ENCODE measurements at places on chromosomes 7 and 10.

DNA sequence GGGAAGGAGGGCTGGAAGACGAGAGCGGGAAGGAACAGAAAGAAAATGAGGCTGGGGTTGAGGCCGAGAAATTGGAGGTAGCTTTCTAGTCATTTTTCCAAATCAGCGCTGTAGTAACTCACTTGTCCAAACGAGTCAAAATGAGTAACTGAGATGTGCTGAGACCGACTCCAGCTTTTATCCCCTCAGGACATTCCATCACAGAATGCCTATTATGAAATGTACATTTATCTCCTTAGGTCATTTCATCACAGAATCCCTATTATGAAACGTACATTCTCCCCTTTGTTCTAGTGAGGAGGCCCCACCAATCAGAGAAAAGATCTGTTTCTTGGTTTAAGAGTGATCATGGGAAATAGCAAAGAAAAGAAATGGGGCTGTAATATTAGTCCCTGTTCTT is 55.7 kb upstream of the AMPH start:
- DNase-seq, result no peak

DNA sequence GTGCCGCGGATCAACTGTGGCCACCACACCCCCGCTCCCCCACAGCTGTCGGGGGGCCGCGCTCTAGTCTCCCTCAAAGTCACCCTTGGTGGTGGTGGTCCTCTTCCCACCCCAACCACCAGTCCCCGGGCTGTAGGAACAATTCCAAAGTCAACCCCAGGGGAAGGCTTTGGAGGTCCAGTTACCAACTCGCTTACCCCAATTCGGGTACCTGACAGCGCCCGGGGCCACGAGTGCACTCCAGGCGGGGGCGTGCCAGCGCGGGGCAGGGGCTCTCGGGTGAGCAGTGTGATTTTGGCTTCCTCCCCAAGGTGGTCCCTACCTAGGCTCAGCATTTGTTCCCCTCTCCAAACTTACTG is 584 bp upstream of the ZMIZ1 start:
- no peak for DNase-seq

- DNase-seq, result no peak
Observed at GRCh38 chr10:124534826-124535601, 73.4 kb downstream of the LHPP start.

GRCh38 chr10:87578842-87579401 is 74.2 kb downstream of the MINPP1 start:
- DNase-seq, result no peak

- DNase-seq, result no peak
Observed at GRCh38 chr7:148662646-148663045, 36.1 kb upstream of the CUL1 start.

DNA sequence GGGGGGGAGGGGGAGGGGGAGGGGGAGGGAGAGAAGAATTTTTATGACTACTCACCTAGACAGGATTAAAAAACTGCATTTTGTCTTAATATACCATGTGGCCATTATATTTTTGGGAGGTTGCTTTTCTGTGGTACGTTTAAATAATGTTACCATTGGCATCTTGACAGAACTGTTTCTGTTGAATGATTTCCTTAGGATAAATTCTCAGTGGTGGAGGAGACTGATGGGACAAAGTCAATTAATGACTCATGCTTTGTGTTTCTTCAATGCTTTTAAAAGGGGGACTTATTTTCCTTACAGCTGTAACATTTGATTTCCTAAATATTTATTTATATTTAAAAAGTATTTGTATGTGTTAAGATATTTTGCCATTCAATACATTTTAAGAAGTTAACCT is 13.7 kb downstream of the AGR2 start:
- no peak for DNase-seq

- DNase-seq, result no peak
Observed at GRCh38 chr7:47901542-47901941, 46.7 kb downstream of the PKD1L1 start.

GRCh38 chr10:12984165-12984747 is 17.3 kb downstream of the CCDC3 start:
- no peak for DNase-seq

- no peak for DNase-seq
Observed at GRCh38 chr10:100807241-100807951, 62.0 kb downstream of the PAX2 start.

GRCh38 chr10:129509155-129509554 is 42.1 kb downstream of the MGMT start:
- no peak for DNase-seq

GRCh38 chr10:19745672-19746071 is 70.6 kb upstream of the PLXDC2 start:
- no peak for DNase-seq

DNA sequence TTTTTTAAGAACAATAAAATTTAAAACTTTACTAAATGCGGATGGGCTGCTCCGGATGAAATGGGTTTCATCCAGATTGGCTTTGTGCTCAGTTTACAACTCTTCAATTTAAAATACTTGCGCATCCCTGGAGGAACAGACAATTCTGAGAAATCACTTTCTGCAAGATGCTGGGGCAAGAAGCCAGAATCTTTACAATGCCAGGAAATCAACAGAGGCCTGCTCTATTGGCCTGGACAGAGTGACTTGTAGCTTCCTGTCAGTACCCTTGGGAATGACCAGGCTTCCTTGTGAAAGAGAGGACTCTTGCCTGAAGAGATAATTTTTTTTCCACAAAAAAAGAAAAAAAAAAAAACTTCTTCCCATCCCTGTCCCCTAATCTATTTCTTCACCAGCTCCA is 3.9 kb upstream of the FAM13C start:
- DNase-seq, result no peak

- no peak for DNase-seq
Observed at GRCh38 chr7:140196361-140197217, 19.8 kb upstream of the KDM7A start.

GRCh38 chr10:55495555-55495954 is 694.5 kb upstream of the PCDH15 start:
- no peak for DNase-seq

DNA sequence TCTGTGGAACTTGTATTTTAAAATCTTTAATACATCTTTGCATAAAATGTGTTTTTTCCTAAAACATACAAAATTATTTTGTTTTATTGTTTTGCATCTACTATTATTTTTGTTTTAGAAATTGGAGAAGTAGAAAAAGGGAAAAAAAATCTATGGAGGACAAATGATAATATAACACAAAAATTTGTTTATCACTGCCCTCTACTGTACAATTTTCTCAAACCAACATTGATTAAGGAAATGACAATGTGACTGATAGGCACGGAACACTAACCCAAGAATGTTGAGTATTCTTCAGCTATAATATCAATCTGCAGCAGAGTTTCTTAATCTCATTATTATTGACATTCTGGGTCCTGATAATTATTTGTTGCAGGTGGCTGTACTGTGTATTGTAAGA is 9.5 kb upstream of the ING3 start:
- DNase-seq, result no peak

GRCh38 chr7:90181485-90181884 is 27.2 kb downstream of the STEAP1 start:
- DNase-seq, result no peak

- no peak for DNase-seq
Observed at GRCh38 chr10:94199565-94199964, 163.2 kb downstream of the NOC3L start.

DNA sequence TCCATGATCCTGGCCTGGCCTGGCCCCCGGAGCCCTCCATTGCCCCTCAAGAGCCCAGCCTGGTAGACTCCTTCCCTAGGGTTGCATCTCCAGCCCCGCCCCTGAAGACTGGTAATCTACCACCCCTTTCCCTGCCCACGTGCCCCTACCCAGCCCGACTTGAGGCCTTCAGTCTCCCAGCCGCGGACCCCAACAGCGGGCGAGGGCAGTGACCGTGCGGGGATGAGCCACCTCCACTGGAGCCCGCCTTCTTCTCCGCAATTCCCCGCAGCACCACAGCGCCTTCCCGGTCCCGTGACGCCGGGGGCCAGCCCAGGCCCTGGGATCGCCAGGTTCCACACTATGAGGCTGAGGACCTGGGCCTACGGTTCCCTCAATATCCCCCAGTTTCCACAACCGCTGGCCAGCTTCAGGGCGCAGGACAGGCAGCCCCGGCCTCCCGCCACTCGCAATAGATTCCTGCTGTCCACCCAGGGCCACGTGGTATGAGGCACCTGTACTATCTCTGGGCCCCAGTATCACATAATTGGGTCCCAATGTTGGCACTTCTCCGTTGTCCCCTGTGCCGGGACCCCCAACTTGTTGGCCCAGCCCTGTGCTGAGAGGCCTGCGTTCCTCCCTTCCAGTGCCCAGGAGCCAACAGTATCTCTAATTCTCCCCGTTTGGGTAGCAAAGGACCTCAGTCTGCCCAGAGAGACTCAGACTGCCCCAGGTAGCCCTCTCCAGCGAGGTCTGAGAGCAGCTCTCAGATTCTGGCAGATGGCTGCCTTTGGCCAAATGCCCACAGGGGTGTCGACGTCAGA is 1.1 kb upstream of the GPRIN2 start:
- no peak for DNase-seq

DNA sequence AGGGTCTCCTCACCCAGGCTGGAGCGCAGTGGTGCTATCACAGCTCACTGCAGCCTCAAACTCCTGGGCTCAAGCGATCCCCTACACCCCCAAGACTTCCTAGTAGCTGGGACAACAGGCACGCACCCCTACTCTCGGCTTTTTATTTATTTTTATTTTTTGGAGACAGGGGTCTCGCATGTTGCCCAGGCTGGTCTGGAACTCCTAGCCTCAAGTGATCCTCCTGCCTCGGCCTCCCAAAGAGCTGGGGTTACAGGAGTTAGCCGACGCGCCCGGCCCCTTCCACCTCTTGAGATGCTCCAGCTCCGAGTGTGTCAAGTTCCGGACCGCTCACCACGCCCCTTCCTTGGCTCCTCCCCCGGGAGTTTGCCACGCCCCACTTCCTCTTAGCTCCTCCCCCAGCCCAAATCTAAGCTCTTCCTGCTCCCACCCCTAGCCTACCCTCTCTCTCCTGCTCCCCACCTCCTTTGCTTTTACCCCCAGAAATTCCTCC is 6.3 kb downstream of the NAT16 start:
- peak; percentile 40 for DNase-seq

DNA sequence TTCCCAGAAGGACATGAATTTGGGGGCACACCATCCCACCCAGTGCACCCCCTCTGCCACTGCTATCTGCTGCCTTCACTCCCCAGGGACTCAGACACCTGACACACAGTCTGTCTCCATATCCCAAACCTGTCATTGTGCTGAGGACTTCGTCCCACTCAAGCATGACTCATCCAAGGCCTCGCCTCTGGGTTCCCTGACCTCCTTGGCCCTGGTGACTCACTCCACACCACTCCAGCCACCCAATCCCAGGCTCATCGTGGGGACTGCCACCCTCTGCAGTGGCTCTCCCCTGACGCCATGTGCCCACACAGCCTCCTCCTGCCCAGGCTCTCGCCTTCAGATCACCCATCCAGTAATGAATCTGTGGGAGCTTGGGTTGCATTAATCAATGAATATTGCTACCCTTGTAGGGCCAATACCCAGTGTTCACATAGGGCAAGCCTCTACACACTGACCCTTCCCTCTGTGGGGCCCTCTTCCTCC is 6.6 kb upstream of the INSIG1 start:
- no peak for DNase-seq

DNA sequence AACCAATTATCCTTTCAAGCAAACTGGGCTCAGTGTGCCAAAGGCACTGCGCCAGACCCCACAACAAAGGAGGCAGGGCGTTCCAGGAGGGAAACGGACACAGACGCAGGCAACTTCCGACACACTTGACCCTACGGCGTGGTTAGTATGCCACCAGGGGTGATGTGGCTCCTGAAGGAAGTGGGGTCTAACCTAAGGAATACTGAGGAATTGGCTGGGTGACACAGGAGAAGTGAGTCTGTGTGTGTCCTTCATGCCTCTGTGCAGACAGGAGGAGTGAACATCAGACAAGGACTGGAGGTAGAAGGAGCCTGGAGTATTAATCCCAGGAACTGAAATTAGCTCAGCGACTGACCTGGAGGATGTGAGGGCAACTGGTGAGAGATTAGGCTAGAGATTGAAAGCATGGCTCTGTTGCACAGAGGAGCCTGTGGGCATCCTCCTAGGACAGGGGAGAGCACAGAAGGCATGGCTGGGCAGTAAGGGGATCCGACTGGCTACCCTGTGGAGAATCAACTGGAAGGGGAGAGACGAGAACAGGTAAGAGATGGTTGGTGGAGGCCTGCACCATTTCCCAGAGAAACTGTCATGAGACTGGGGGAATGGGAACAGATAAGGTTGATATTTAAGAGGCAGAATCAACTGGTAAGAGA is 27.8 kb downstream of the GSDME start:
- DNase-seq, result no peak

- DNase-seq, result no peak
Observed at GRCh38 chr7:8177109-8177933, 84.6 kb downstream of the ICA1 start.

- no peak for DNase-seq
Observed at GRCh38 chr10:106183041-106183440, 981.5 kb downstream of the SORCS1 start.

GRCh38 chr10:96568402-96568801 is 18.4 kb downstream of the TM9SF3 start:
- no peak for DNase-seq

DNA sequence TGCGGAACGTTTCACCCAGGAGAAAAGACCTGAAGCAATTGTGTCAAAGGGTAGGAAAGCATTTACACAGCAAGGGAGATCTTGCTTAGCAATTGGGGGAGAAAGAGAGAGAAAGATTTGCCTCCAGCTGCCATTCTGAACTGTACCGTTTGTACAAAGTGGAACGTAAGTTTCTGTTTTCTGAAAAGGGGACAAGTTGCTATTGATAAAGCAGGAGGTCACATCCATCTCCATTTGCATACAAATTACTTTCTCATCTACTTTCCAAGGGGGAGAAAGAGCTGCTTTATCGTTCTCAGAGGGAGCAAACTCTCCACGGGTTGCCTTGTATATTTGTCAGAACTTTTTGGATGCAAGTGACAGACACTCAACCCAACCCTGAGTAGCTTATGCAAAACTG is 92.0 kb upstream of the CARD11 start:
- no peak for DNase-seq

- DNase-seq, result no peak
Observed at GRCh38 chr7:3107889-3108570, 64.4 kb upstream of the CARD11 start.

- DNase-seq, result peak; percentile 46
Observed at GRCh38 chr10:102644646-102645387, 538 bp downstream of the TRIM8 start.

- no peak for DNase-seq
Observed at GRCh38 chr7:46927131-46927810, 654.6 kb downstream of the TNS3 start.

- DNase-seq, result no peak
Observed at GRCh38 chr10:121613456-121613855, 15.2 kb upstream of the FGFR2 start.

Data from stimulated activated CD8-positive, alpha-beta memory T cell treated with anti-CD3 and anti-CD28 coated beads, Interleukin-15, amount 100 ng/mL, for 1 hour (primary cell).